Adipocyte (in vitro differentiated cells): ENCODE measurements at places on chromosomes 7 and 10.

DNA sequence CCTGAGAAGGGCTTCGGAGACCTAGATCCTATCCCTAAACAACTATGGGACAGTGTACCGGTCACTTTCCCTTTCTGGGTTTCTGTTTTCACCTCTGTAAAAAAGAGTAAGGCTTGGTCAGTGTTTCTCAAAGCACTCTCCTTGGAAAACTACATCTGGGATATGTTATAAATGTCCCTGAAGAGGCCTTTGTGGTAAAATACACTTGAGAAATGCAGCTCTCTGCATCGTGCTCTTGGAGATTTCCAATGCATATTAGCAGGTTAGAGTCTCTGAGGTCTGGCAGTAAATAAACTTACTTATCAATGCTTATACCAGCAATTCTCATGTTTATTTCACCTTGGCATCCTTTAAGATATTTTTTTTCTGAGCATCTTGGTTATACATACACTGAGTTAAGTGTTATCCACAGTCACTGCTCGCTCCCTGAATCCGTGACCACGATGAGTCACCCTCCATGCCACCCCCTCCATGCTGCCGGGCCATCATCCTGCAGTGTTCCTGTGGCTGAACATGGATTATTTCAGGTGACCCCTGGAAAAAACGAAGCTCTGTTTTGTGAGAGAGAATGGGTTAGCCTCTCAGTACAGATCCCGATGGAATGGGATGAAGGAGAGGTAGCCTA, 3.3 kb upstream of the TBXAS1 start:
- peak; percentile 70 for DNase-seq

GRCh38 chr7:142355328-142355727, 97.5 kb upstream of the PRSS58 start:
- peak; percentile 38 for DNase-seq

- no peak for DNase-seq
Measured at GRCh38 chr7:122013065-122013464, 131.0 kb downstream of the AASS start.

- no peak for DNase-seq
Measured at GRCh38 chr7:128919241-128919640, 8.7 kb upstream of the KCP start.

- DNase-seq = peak; percentile 88
Measured at GRCh38 chr10:484441-484924, 205.0 kb downstream of the DIP2C start.

DNA sequence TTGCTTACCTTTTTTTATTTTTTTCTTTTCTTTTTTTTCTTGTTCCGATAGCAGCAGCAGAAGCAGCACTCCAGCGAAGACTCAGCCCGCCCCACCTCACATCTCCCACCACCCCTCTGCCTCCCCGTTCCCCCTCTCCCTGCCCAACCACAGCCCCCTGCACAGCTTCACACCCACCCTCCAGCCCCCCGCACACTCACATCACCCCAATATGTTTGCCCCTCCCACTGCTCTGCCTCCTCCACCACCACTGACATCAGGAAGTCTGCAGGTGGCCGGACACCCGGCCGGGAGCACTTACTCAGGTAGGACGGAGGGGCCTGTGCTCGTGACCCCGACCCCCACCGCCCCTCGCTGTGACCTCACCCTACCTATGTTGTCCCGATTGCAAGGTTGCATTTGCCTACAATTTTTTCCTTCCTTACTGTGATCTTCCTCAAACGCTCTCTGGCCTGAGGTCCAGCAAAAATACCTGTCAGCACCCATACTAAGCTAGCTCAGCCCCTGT, 367.2 kb upstream of the GALNT17 start:
- DNase-seq = no peak

DNA sequence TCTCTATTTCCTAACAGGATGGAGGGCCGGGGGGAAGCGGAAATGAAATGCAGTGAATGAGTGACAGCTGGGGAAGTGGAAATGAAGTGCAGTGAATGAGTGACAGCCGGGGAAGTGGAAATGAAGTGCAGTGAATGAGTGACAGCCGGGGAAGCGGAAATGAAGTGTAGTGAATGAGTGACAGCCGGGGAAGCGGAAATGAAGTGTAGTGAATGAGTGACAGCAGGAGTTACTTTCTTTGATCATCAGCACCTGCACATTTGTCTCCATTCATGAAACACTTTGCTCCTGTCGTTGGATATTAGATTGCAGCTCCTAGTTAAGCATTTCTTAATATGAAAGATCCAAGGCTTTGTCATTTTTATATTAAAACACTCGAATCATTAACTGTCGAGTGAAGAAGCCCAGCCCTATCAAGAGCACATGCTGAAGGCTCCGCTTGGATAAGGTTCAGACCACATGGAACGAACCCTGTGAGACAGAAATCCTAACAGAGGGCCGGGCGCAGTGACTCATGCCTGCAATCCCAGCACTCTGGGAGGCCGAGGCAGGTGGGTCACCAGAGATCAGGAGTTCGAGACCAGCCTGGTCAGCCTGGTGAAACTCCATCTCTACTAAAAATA, 406.0 kb upstream of the ADARB2 start:
- no peak for DNase-seq

DNA sequence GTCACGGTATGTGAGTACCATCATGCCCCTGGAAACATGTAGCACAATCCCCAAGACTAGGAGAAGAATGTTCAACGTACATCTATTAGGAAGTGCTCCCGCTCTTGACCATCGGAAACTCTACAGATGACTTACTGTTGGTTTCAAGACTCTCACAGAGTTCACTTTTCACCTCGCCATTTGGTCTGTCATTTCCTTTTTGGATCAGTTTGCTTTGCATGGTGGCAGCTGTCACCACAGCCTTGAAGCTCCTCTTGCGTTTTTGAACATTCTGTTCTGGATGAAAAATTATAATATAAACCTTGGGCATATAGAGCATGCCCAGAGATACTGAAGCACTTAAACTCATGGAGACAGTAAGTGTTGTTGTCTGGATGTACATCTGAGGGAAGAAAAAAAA, 806.8 kb downstream of the GRM8 start:
- no peak for DNase-seq

DNA sequence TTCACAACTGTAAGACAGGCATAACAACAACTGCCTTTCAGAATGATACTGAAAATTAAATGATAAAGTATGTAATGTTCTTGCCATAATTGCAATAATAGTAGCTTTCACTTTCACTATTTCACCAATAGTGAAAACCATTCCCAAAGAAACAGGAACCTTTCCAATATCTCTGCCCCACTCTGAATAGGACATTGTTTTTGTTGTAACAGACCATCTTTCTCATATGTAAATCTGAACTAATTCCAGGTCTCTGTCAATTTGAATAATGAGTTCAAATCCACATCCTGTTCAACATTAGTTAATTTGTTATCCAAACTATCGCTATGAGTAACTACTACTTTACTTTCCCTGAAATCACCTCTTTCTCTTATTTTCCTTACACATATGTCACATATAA, 148.0 kb downstream of the LRRN3 start:
- DNase-seq = peak; percentile 45

DNA sequence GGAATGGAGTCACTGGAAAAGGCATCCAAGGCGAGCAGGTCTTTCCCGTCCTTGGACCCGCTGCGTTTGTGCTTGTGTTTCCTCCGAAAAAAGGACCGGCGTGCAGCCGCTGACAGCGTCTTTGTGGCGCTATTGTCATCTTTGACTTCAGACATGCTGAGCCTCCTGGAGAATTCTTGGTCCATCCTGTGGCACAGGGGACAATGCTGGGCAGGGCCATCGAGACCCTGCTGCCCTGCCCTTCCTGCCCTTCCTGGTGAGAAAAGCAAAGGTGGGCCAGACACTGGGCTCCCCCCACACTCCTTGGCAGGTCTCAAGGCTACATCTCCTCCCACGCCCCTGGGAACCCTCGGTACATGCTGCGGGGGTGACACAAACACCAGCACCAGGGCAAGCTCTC, 120.9 kb downstream of the DLG5 start:
- DNase-seq = no peak

DNA sequence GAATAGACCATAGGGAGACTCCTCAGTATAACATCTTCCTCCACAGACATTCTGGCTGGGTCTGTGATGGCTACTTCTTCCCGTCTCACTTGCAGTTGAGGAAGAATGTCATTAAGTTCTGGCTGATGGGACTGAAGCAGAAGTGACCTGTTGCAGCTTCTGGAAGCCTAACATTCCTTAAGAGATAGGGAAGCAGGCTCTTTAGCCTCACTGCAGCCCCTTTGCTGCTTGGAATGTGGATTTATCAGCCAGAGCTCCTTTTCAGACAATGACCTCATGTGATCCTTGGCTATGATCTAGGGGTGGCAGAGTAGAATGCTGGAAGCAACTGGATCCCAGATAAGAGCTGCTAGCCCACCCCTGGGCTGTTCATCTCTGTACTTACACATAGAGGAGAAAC, 142.5 kb downstream of the RNF216 start:
- peak; percentile 3 for DNase-seq

DNA sequence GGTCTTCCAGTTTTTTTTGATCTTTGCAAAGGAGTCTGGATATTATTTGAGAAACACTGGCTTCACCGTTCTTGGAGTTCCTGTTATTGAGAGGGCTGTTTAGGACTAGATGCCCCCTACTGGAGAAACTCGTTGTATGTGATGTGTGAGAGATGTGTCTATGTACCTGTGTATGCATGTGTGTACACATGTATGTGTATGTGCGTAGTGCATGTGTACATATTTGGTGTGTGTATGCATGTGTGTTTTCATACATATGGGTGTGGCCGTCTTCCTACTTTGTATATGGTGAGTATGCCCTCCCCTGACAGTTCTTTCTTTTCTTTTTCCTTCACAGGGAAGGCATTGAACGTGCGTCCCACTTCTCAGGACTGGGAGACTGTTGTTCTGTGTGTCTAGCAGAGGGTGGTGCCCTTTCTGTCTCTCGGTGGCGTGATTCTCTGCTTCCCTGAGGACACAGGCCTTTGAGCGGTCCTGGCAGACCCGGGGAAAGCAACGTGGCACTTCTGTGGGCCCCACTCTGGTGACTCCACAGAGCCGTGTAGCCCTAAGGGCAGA, 3.0 kb upstream of the CALHM3 start:
- peak; percentile 85 for DNase-seq

DNA sequence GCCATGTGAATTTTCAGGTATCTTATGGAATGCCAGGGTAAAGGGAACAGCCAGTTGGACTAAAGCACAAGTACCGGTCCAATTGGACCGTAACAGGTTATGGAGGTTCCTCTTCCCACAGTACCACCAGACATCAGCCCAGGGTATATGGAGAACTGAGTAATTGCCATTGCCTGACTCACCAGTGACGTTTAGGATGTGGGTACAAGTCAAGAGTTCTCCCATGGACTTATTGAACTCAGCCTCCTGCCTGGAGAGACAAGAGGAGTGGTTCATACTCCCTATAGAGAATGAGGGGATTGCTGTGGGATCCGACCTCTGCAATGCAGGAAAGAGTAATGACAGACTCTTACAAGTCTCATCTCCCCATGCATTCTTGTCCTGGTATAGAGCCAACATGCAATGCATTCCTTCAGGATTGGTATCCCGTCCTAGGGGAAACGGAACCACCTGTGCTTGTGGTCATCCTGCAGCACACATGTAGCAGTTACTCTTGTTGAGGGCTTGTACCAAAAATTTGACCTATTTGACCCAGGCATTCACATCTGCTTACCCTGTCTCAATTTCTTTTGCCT, 30.7 kb upstream of the ELOVL3 start:
- DNase-seq = no peak

GRCh38 chr7:154915600-154915999, 87.3 kb downstream of the PAXIP1 start:
- DNase-seq = no peak

DNA sequence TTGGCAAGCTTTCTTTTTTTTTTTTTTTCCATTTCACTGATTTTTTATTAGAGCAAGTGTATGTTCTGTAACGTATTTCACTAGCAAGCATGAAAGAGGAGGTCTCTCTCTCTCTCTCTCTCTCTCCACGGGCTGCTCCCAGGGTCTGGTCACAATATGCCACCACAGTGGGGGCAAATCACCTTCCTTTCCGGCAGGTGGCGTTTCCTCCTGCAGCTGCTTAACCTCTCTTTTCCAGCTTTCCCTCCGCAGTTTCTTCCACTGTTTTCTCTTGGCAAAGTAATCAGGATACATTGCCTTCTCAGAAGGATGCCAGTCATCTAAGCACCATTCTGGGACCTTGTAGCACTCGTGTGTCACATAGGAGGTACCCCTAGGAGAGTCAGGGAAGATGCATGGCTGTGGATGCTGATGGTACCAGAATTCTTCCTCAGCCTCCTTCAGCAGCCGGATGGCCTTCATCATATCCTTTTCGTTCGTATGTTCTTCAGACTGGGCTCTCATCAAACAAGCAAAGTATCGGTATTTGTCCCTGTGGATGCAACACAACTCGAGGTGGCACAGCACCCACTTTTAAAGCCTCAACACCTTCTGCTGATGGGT, 197.3 kb upstream of the PODXL start:
- DNase-seq = no peak

DNA sequence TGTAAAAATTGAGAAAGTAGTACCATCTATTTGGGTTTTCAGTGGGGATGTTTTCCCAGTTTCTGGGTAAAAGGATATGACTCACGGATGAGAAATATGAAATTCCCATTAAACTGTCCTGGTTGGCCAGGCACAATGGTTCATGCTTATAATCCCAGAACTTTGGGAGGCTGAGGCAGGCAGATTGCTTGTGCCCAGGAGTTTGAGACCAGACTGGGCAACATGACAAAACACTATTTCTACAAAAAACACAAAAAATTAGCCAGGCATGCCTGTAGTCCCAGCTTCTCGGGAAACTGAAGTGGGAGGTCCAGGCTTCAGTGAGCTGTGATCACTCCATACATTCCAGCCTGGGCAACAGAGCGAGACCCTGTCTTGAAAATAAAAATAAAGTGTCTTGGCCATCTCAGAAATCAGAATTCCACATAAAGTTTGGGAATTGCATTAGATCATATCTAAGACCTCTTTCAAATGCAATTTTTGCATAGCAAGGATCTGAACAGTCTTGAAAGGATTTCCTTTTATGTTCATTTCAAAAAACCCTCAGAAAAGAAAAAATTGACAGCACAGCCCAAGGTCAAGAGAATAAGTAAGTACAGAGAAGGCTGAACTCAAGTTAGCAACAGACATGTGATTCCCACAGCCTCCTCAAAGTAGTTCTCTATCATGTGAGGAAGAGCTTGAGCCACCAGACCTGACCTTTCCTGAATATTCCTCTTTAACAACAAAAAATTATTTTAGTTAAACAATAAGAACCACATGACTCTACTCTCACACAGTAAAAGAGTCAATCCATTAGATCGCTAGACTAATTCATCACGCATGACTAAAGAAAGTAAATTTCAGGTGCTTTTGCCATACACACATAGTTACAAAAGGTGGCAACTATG, 141.5 kb upstream of the CAV2 start:
- no peak for DNase-seq

- peak; percentile 35 for DNase-seq
Measured at GRCh38 chr7:99365318-99366141, 9.0 kb upstream of the ARPC1B start.

GRCh38 chr10:73781879-73782748, at the start of gene CHCHD1:
Gene CHCHD1, plus strand, starts transcription at chr10:73782048. Its CDS starts 28 bp downstream, at chr10:73782076.
- DNase-seq = peak; percentile 96

DNA sequence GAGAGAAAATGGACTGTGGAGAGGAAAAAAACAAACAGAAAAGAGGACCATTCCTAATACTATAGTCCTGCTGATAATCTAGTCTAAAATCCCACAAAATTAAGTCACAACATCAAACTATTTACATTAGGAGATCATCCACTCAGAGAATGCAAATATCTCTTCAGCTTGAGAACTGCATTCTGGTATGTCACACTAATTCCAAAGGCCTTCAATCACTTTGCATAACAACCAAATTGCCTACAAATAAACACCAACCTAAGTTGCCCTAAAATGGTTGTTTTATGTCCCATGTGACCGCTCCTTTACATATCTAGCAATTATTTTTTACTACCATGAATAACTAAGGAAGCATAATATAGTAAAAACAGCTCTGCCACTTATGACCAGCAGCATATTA, 264.3 kb downstream of the CACNA2D1 start:
- DNase-seq = no peak
